ENCODE measurements at places on chromosomes 2 and 18.
A peak's percentile ranks its signal among the peaks of the same experiment; 100 is the strongest.

- DNase-seq, result no peak
Observed at GRCh38 chr18:12121175-12122042, 27.8 kb downstream of the ANKRD62 start.

- DNase-seq, result no peak
Observed at GRCh38 chr2:157327200-157327599, 1.6 kb upstream of the ERMN start.

DNA sequence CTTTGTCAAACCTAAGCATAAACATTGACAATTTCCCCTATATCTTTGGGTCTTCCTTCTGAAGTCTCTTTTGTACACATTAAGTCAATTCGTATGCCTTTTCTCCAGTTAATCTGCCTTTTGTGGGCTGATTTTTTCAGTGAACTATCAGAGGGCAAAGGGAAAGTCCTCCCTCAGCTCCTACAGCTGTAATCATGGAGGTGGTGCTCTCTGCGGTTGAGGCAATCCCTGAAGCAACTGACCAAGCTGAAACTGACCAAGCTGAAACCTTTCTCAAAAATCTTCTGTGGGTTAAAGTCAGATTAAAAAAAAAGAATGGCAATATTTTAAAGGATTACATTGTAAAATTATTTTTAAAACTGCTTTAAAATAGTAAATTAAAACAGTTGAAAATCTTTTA is 105.8 kb upstream of the DNAJC10 start:
- DNase-seq, result no peak

GRCh38 chr2:16538707-16539106 is 126.9 kb downstream of the CYRIA start:
- DNase-seq, result no peak

DNA sequence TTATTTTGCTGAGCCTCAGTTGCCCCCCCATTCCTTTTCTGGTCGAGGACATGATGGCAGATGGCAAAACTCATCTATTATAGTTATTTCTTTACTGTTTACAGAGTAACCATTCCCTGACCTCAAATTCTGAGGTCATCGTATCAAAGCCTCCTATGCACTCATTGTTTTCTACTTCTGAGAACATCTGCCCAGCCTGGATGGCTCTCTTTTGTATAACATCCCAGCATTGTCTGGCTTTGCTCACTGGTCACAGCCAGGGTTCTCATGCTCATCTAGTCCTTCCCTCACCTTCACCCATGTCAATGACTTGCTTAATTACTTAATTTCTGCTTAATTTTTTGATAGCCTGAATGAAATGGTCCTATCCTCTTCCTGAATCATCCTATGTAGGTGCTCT is 472.1 kb downstream of the PARD3B start:
- no peak for DNase-seq

GRCh38 chr2:150144546-150145298 is 342.7 kb downstream of the RND3 start:
- no peak for DNase-seq

DNA sequence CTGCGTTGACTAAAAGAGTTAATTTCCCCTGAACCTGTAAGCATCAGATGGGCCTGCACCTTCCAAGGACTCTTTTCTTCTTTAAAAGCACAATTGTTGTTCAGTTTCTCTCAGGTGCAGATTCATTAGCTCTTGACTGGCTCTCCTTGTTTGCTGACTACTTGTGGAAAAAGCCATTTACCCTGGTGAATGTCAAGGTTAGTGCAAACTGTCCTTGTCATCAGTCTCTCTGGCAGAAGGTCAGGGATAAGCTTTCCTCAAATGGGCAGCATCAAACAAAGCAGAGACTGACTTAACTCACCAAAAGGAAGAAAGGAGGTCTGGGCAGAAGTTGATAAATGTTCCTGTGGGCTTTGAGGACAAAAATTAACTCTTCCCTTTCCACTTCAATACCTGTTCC is 922.7 kb downstream of the BCL11A start:
- DNase-seq, result no peak

- peak; percentile 29 for DNase-seq
Observed at GRCh38 chr2:76667821-76668271, 854.3 kb downstream of the LRRTM4 start.

Data from hindlimb muscle (tissue), 1 donor.